ENCODE measurements at places on chromosomes 4 and X. TPM values are rescaled to one million over a fixed set of nuclear protein-coding genes. Genes with fewer than 3 reads are reported as not detected.

DNA sequence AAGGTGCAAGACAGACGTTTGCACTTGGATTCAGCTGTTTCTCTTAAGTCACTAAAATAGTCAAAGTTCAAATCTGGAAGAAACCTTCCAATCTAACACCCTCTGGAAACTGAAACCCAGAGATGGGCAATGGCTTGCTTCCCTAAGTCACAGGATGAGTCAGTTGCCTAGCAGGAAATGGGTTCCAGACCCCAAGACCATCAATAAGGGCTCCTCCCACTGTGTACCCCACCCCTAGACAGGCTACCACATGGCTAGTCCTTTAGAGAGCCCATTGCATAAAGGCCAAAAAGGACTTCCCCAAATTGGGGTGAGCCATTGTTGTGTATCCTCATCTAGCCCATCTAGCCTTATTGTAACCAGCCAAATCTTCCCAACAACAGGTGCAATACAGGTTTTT lies 216.2 kb downstream of the HS6ST2 start:
- no peak for DNase-seq
- H3K4me3 ChIP-seq = no peak overlapping the region
- H3K36me3 ChIP-seq = no peaks in the 10 kb centered on the region
- no peaks in the 10 kb centered on the region for H3K4me1 ChIP-seq
- peaks cover 6% of the 10 kb centered on the region for H3K27me3 ChIP-seq

DNA sequence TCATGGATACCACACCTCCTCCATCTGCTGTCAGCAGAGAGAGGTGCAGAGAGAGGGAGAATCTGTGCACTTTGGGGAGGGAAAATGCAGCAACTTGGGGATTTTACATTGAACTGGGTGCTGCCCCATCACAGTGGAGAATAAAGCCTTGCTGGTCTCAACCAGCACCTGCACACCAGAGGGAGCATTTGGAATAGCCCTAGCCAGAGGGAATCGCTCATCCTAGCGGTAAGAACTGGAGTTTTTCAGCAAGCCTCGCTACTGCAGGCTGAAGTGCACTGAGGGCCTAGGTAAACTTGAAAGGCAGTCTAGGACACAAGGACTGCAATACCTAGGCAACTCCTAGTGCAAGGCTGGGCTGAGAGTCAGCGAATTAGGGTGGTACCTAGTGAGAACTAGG lies 148.7 kb downstream of the KDR start:
- H3K4me3 ChIP-seq = no peak overlapping the region
- no peaks in the 10 kb centered on the region for H3K4me1 ChIP-seq
- no peak overlapping the region for H3K27ac ChIP-seq
- no peak for DNase-seq
- no peaks in the 10 kb centered on the region for H3K36me3 ChIP-seq

GRCh38 chrX:140141444-140142029 lies 176.2 kb upstream of the CXorf66 start:
- H3K27ac ChIP-seq = no peak overlapping the region
- no peak overlapping the region for H3K4me3 ChIP-seq
- DNase-seq = peak; percentile 60
- no peaks in the 10 kb centered on the region for H3K4me1 ChIP-seq
- H3K27me3 ChIP-seq = no peaks in the 10 kb centered on the region
- no peaks in the 10 kb centered on the region for H3K36me3 ChIP-seq

MAGED4 gene
- polyA plus RNA-seq = 3.9 TPM

- no peaks in the 10 kb centered on the region for H3K4me1 ChIP-seq
- no peak overlapping the region for H3K27ac ChIP-seq
- H3K36me3 ChIP-seq = no peaks in the 10 kb centered on the region
- no peak overlapping the region for H3K4me3 ChIP-seq
- no peak for DNase-seq
- no peaks in the 10 kb centered on the region for H3K27me3 ChIP-seq
Measured at GRCh38 chrX:37470711-37471110, 100.8 kb upstream of the LANCL3 start.

DNA sequence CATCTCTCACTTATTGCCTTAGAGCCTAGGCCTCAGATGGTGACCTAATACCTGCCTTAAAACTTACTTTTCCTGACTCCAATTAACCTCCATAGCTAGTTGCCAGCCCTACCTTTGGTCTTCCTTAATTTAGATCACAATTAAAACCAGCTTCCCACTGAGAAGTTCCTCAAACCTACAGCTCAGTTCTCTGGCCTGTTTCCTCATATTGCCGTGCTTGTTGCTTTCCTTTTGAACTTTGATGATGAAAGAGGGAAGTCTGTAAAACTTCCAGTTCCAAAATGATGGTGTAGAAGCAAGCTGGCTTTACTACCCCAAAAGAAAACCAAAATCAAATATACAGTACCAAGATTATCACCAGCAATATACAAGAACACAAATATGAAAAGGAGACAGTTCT lies 28.9 kb upstream of the CAMK2D start:
- H3K4me1 ChIP-seq = no peaks in the 10 kb centered on the region
- no peak overlapping the region for H3K27ac ChIP-seq
- no peak for DNase-seq
- H3K36me3 ChIP-seq = no peaks in the 10 kb centered on the region

GRCh38 chr4:180486342-180486741 lies 1756.9 kb upstream of the TENM3 start:
- H3K27me3 ChIP-seq = no peaks in the 10 kb centered on the region
- no peak overlapping the region for H3K4me3 ChIP-seq
- no peak overlapping the region for H3K27ac ChIP-seq
- no peaks in the 10 kb centered on the region for H3K4me1 ChIP-seq
- DNase-seq = no peak

MAGEA8 gene
- not detected for polyA plus RNA-seq

RAB33B gene
- polyA plus RNA-seq = 2.5 TPM

DNA sequence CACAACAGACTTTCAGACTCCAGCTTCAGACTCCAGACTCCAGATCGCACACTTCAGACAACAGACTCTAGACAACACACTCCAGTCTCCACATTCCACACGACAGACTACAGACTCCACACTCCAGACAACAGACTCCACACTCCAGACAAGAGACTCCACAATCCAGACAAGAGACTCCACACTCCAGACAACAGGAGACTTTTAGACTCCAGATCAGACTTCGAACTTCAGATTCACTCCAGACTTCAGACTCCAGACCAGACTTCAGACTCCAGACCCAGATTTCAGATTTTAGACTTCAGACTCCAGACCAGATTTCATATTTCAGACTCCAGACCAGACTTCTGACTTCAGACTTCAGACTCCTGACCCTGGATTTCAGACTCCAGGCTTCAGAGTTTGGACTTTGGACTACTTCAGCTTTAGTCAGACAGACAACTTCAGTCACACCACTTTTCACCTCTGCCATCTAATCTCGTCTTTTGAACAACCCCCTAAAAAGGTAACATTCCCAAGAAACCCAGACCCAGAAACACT lies 29.0 kb upstream of the TLR2 start:
- no peak overlapping the region for H3K27ac ChIP-seq
- DNase-seq = no peak
- no peaks in the 10 kb centered on the region for H3K36me3 ChIP-seq
- no peaks in the 10 kb centered on the region for H3K4me1 ChIP-seq
- H3K4me3 ChIP-seq = no peak overlapping the region

- H3K27ac ChIP-seq = no peak overlapping the region
- no peaks in the 10 kb centered on the region for H3K36me3 ChIP-seq
- no peak for DNase-seq
- no peak overlapping the region for H3K4me3 ChIP-seq
- no peaks in the 10 kb centered on the region for H3K4me1 ChIP-seq
Measured at GRCh38 chrX:31092476-31092875, 20.6 kb upstream of the FTHL17 start.

GRCh38 chr4:8252301-8253173 lies 17.0 kb upstream of the HTRA3 start:
- peak; percentile 81 for DNase-seq
- no peak overlapping the region for H3K4me3 ChIP-seq
- no peaks in the 10 kb centered on the region for H3K36me3 ChIP-seq
- H3K27ac ChIP-seq = no peak overlapping the region
- no peaks in the 10 kb centered on the region for H3K27me3 ChIP-seq

GRCh38 chr4:13527981-13528820 lies 16.1 kb downstream of the NKX3-2 start:
- DNase-seq = peak; percentile 40
- peaks cover 82% of the 10 kb centered on the region for H3K27me3 ChIP-seq
- no peak overlapping the region for H3K27ac ChIP-seq

DNA sequence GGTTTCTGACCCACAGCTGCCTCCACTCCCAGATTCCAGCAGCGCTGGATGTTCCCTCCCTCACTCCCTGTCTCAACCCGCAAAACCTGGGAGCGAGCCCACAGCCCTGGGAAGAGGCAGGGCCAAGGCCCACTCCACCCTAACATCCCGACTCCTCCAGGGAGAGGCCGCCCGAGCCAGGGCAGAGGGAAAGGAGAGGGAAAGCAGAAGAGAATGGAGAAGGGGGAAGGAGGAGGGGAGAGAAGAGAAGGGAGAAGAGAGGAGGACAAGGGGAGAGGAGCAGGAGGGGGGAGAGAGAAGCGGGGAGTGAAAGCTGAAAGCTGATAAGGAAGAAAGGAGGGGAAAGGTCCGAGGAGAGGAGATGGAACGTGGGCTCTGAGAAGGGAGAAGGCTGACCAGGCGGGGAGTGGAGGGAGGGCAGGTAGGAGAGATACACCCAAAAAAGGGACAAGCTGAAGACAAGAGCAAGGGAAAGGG lies 120.2 kb upstream of the PJA1 start:
- H3K4me3 ChIP-seq = peak overlapping the region; percentile 29
- peaks cover 9% of the 10 kb centered on the region for H3K4me1 ChIP-seq
- no peaks in the 10 kb centered on the region for H3K36me3 ChIP-seq
- H3K27ac ChIP-seq = no peak overlapping the region
- H3K27me3 ChIP-seq = no peaks in the 10 kb centered on the region

SHOX gene
- polyA plus RNA-seq = not detected

PDE6B gene
- polyA plus RNA-seq = 10.8 TPM

PRSS12 gene
- 0.54 TPM for polyA plus RNA-seq

SMIM14 gene
- polyA plus RNA-seq = 26.3 TPM

DNA sequence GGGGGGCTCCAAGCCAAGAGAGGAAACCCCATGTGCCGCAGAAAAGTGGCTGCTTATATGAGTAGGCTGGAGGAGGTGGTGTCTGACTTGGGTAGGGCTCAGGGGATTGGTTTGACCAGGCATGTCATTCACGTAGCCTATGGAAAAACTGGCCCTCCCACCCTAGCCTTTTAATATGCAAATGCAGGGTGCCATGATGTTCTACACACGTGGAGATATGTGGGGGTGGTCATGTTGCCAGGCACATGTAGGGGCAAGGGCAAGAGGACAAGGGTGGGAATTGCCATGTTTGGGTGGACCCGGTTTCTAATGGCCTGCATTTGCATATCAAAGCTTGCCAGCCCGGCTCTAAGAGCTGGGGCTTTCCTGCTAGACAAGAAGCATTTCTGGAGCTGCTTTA lies 86.9 kb upstream of the SHISA3 start:
- H3K4me1 ChIP-seq = peaks cover 2% of the 10 kb centered on the region
- DNase-seq = no peak
- H3K27me3 ChIP-seq = no peaks in the 10 kb centered on the region
- no peak overlapping the region for H3K27ac ChIP-seq
- H3K4me3 ChIP-seq = no peak overlapping the region

ZNF330 gene
- 32.1 TPM for polyA plus RNA-seq

DNA sequence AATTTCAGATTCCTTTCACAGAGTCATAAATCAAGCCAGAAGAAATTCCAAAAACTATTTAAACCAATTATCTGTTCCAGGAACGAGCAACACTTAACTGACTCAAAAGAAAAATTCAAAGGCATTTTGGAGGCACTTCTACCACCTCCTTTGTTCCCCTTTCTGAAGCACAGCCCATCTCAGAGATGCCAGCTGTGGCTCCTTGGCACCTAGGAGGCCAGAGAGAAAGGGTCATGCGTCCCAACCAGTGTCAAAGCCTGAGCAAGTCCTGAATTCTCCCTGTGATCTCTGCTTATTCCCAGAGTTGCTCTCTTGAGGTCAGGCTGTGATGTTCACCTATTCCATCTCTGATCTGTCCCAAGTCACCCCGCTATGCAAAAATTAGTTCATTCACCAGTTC lies 105.0 kb upstream of the S100G start:
- no peak overlapping the region for H3K4me3 ChIP-seq
- no peak overlapping the region for H3K27ac ChIP-seq
- peaks cover 3% of the 10 kb centered on the region for H3K27me3 ChIP-seq
- H3K36me3 ChIP-seq = no peaks in the 10 kb centered on the region
- H3K4me1 ChIP-seq = no peaks in the 10 kb centered on the region

COX7B2 gene
- polyA plus RNA-seq = not detected

GRCh38 chr4:146186041-146186440 lies 10.5 kb downstream of the LSM6 start:
- H3K27me3 ChIP-seq = no peaks in the 10 kb centered on the region
- H3K4me3 ChIP-seq = no peak overlapping the region
- DNase-seq = no peak
- H3K36me3 ChIP-seq = peaks cover 14% of the 10 kb centered on the region

GRCh38 chr4:185736882-185737281 lies 75.1 kb downstream of the SORBS2 start:
- no peaks in the 10 kb centered on the region for H3K36me3 ChIP-seq
- H3K27ac ChIP-seq = no peak overlapping the region
- H3K27me3 ChIP-seq = no peaks in the 10 kb centered on the region

SMIM10L2A gene
- 8.2 TPM for polyA plus RNA-seq

All from kidney (tissue), 22 donors.